Caki2 (cell line): ENCODE measurements at places on chromosomes 2 and 18. TPM values are rescaled to one million over a fixed set of nuclear protein-coding genes. Genes with fewer than 3 reads are reported as not detected.

Gene LINC00305
- total RNA-seq, result not detected in 2 replicates

Gene DYNAP
- total RNA-seq, result not detected in 2 replicates

Gene IL36B
- total RNA-seq, result not detected in 2 replicates

Gene OTOS
- total RNA-seq, result not detected in 2 replicates

Gene SLC9A4
- not detected in 2 replicates for total RNA-seq

Gene SLC14A1
- not detected in 2 replicates for total RNA-seq

Gene CNDP2
- 86.5 and 107 TPM in 2 replicates for total RNA-seq

Gene RASGRP3
- total RNA-seq, result 0.90 TPM in 1 of 2 replicates, not detected in the other

Gene RAB6D
- total RNA-seq, result not detected in 2 replicates

Gene ALPG
- total RNA-seq, result not detected in 2 replicates

Gene RESP18
- total RNA-seq, result not detected in 2 replicates

Gene NFATC1
- total RNA-seq, result 1.7 and 8.3 TPM in 2 replicates

Gene B3GNT7
- total RNA-seq, result 0.57 and 1.4 TPM in 2 replicates

Gene NEU2
- not detected in 2 replicates for total RNA-seq

Gene CACNB4
- 0.10 and 0.17 TPM in 2 replicates for total RNA-seq
